ENCODE measurements at places on chromosomes 5 and 9. TPM values are rescaled to one million over a fixed set of nuclear protein-coding genes. Genes with fewer than 3 reads are reported as not detected.

SEC16A gene
- total RNA-seq, result 78.4 TPM

ADAMTSL1 gene
- total RNA-seq, result 1.8 TPM

ENG gene
- total RNA-seq, result 94.3 TPM

ZNF658 gene
- total RNA-seq, result 4.5 TPM

PIP5KL1 gene
- total RNA-seq, result 4.9 TPM

MELK gene
- 2.0 TPM for total RNA-seq

GLRX gene
- 64.4 TPM for total RNA-seq

Data from mucosa of gallbladder (tissue), 1 donor.